ENCODE measurements at places on chromosomes 4 and X.
A peak's percentile ranks its signal among the peaks of the same experiment; 100 is the strongest.

DNA sequence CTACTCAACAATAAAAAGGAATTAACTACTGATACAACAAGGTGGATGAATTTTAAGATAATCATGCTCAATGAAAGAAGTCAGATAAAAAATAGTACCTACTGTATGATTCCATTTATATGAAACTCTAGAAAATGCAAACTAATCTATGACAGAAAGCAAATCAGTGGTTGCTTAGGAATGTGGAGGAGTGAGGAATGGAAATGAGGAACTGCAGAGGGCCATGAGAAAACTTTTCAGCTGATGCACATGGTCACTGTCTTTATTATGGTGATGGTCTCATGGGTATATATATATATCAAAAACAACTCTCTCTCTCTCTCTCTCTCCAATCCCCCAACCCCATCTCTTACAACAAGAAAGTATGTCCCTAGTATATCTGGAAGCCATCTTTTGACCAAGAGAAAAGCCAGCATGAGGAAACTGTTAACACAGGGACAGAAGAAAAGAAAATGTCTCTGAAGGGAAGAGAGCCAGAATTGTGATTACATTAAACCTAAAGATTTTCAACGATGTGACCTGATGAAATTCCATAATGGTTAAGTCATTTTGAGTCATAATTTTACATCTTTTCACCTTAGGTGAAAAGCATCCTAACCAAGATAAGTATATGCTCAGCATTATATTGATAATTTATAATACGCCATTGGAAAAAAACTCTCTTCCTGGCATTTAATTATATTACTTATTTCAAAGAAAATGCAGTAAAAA, 8.5 kb upstream of the NFKB1 start:
- no peaks in the 10 kb centered on the region for H3K36me3 ChIP-seq
- ATAC-seq = no peak
- peaks cover 9% of the 10 kb centered on the region for H3K4me1 ChIP-seq
- H3K4me3 ChIP-seq = no peak overlapping the region

DNA sequence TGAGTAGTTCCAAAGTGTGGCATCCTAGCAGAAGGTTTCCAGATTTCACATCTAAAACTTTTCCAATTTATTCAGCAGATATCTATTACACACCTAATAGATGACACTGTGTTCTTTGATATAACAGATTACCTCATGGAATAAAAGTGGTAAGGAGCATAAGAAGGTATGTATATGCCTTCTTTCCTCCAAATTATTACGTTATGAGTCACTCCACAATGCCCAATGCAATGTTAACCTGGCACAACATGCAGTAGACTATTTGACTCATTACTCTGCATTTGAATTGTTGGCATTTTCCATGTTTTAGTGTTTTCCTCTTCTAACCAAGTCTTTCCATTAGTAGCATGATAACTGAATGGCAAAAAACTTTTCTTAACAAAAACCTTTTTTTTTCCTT, 383.6 kb downstream of the ADGRL3 start:
- ATAC-seq = no peak
- no peaks in the 10 kb centered on the region for H3K27me3 ChIP-seq
- H3K36me3 ChIP-seq = no peaks in the 10 kb centered on the region
- no peak overlapping the region for H3K4me3 ChIP-seq
- no peak overlapping the region for H3K27ac ChIP-seq

DNA sequence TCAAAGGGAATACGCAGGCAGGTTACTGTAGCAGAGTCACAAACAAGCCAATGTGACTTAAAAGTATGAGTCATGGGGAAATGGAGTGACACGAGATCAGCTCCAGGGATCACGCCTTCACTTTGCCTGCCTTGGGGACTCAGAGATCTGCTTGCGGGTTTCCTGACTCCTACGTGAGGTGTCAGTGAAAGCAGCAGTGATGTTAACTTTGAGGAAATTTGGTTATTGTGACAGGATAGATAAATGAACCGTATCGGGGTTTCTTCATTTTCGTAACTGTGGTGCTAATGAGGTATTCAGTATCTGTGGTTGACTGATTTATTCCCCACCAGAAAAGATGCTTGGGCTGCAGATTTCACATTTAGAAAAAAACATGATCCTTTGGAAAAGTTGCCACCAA, 383.3 kb upstream of the ZFP42 start:
- no peaks in the 10 kb centered on the region for H3K36me3 ChIP-seq
- H3K27ac ChIP-seq = no peak overlapping the region
- no peak for ATAC-seq
- H3K4me1 ChIP-seq = no peaks in the 10 kb centered on the region
- no peak overlapping the region for H3K4me3 ChIP-seq

- H3K4me1 ChIP-seq = no peaks in the 10 kb centered on the region
- H3K27me3 ChIP-seq = peaks cover 11% of the 10 kb centered on the region
- H3K36me3 ChIP-seq = no peaks in the 10 kb centered on the region
- H3K4me3 ChIP-seq = no peak overlapping the region
Measured at GRCh38 chrX:2549876-2550275, 49.1 kb upstream of the DHRSX start.

GRCh38 chr4:88531549-88531948, 8.0 kb upstream of the PYURF start:
- no peak for ATAC-seq
- H3K4me3 ChIP-seq = no peak overlapping the region
- peaks cover 21% of the 10 kb centered on the region for H3K4me1 ChIP-seq
- no peaks in the 10 kb centered on the region for H3K36me3 ChIP-seq

- ATAC-seq = no peak
- no peaks in the 10 kb centered on the region for H3K27me3 ChIP-seq
- H3K4me3 ChIP-seq = no peak overlapping the region
Measured at GRCh38 chr4:8391071-8391470, 49.5 kb downstream of the ACOX3 start.

DNA sequence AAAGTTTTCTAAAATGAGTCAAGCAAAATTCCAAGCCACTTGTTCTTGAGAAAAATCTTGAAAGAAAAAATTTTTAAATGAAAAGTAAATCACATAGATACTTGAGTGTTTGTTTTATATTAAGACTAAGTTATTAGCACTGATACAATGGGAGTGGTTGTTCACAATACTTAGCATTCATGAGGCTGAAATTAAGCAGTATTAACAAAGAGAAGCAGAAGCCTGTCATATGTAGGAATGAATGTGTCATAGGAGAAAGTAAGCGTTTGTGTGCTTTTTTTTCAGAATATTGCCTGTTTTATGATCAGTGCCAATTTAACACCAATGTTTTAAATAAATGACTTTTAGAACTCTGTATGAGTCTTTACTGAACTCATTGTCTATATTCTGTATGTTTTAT, 37.6 kb downstream of the PLS3 start:
- no peaks in the 10 kb centered on the region for H3K4me1 ChIP-seq
- H3K4me3 ChIP-seq = no peak overlapping the region
- no peak for ATAC-seq
- no peaks in the 10 kb centered on the region for H3K36me3 ChIP-seq
- H3K27me3 ChIP-seq = peaks cover 4% of the 10 kb centered on the region

DNA sequence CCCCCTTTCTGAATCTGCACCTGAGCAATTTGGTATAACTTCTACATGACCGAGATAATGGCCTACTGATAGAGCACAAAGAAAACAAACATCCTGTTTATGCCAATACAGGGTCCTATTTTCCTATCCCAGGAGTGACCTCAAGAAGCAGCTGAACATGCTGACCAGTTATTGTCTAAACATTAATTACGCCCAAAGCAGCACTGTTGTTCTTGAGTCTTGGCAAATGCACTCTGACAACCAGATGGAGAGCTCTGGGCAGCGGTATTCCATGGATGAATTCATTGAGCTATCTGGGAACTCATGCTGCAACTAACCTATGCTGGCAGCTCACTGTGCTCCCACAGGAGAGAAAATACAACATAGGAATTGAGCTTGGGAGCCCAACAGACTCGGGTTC, 52.6 kb downstream of the PCYT1B start:
- H3K36me3 ChIP-seq = no peaks in the 10 kb centered on the region
- no peaks in the 10 kb centered on the region for H3K4me1 ChIP-seq
- no peak overlapping the region for H3K27ac ChIP-seq

DNA sequence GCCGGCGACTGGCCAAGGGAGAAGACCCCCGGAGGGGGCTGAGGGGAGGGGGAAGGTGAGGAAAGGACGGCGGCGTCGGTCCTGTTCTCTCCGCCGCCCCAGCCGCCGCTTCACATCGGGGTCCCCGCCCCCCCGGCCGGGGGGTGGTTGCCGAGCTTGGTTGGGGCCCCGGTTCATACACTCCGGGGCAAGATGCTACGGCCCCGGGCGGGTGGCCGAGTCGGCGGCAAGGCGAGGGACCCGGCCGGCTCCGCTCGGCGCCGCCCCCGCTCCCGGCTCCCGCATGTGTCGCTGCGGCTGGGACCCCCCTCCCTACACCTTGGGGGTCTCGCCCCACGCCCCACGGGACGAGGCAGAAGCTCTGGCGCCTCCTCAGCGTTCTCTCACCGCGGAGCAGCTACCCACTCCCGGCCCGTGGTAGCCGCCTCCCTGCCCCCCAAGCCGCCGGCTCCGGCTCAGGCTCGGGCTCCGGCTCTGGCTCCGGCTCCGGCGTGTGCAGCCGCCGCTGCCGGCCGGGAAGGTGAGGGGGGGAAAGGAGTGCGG, 461 bp downstream of the FBXW7 start:
- H3K36me3 ChIP-seq = peaks cover 76% of the 10 kb centered on the region
- H3K27me3 ChIP-seq = no peaks in the 10 kb centered on the region

DNA sequence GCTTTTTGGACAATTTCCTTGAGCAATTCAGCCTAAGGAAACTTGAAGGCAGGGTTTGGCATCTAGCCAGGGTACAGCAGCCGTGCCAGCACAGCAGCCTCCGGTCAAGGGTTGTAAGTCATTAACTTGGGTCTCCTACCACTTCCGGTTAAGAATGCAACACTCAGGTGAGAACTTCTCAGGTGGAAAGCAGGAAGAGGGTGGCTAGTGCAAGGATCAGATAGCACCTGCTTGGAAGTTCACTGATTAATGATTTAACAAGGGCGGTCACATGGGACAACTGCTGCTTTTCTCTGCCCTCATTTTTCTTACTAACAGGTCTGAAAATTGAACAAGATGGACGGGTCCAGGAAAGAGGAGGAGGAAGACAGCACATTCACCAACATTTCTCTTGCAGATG, 30.1 kb upstream of the SCOC start:
- no peaks in the 10 kb centered on the region for H3K36me3 ChIP-seq
- no peak overlapping the region for H3K4me3 ChIP-seq
- H3K27me3 ChIP-seq = peaks cover 23% of the 10 kb centered on the region
- no peak for ATAC-seq
- H3K4me1 ChIP-seq = no peaks in the 10 kb centered on the region

DNA sequence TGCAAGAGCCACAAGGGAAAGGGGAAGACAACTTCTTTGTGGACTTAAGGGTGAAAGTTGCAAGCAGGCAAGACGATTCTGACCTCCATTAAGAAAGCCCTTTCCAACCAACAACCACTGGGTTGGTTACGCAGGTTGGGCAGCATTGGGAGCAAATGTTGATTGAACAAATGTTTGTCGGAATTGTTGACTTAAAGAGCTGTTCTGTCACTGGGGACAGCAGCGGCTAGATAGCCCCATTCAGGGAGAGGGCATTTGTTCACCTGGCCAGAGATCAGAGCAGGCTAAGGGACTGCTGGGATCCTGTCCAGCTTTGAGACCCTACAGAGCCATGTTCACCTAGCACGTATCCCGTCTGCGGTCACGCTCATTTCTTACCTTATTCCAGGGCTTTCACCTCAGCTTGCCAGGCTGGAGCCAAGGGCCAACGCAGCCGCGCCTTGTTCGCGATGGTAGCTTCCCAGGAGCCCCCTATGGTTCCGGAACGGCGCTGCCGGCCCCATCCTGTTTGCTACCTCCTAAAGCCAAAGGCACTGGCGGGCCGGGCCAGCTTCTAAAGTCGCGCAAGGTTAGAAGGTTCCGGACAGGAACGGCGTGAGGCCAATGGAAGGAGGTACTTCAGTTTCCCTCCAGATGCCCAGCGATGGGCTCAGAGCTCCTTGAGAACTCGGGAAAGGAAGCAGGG, 24.6 kb downstream of the F9 start:
- no peak overlapping the region for H3K4me3 ChIP-seq
- H3K36me3 ChIP-seq = no peaks in the 10 kb centered on the region
- H3K27ac ChIP-seq = no peak overlapping the region
- H3K27me3 ChIP-seq = peaks cover 5% of the 10 kb centered on the region

GRCh38 chrX:108126661-108127060, 35.1 kb downstream of the ATG4A start:
- H3K4me1 ChIP-seq = peaks cover 5% of the 10 kb centered on the region
- H3K4me3 ChIP-seq = no peak overlapping the region
- ATAC-seq = no peak
- peaks cover 44% of the 10 kb centered on the region for H3K36me3 ChIP-seq
- no peaks in the 10 kb centered on the region for H3K27me3 ChIP-seq

GRCh38 chrX:23898412-23898959, 9.3 kb downstream of the APOO start:
- H3K4me1 ChIP-seq = no peaks in the 10 kb centered on the region
- peak; percentile 34 for ATAC-seq
- H3K27me3 ChIP-seq = no peaks in the 10 kb centered on the region
- H3K4me3 ChIP-seq = no peak overlapping the region
- H3K27ac ChIP-seq = no peak overlapping the region

DNA sequence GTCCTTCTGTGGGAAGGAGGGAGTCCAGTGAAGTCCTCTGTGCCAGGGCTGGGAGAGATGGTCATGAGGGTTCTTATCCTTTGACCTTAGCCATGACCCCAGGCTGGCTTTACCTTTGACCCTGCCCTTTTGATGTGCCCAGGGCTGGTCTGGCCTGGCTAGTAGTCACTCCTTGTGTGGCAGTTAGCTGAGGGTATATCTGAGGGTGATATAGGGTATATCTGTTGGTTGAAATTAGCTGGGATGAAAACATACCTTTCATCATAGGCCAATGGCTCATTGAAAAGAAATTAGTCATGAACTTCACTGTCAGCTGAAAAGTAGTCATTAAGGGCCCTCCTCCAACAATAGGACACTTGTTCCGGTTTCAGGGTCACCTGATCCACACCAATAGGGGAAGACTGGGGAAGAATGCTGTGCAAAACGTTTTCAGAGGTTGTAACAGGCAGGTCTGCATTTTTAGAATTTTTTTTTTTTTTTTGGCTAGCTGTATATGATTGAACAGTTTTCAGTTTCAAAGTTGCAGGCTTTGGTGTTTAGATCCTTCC, 74.6 kb upstream of the STOX2 start:
- H3K27me3 ChIP-seq = no peaks in the 10 kb centered on the region
- no peaks in the 10 kb centered on the region for H3K36me3 ChIP-seq
- H3K4me1 ChIP-seq = peaks cover 5% of the 10 kb centered on the region

- H3K27me3 ChIP-seq = no peaks in the 10 kb centered on the region
- no peak overlapping the region for H3K27ac ChIP-seq
- no peak overlapping the region for H3K4me3 ChIP-seq
Measured at GRCh38 chrX:133645256-133645655, 230.0 kb upstream of the GPC4 start.
